ENCODE measurements at places on chromosomes 16 and 17.

DNA sequence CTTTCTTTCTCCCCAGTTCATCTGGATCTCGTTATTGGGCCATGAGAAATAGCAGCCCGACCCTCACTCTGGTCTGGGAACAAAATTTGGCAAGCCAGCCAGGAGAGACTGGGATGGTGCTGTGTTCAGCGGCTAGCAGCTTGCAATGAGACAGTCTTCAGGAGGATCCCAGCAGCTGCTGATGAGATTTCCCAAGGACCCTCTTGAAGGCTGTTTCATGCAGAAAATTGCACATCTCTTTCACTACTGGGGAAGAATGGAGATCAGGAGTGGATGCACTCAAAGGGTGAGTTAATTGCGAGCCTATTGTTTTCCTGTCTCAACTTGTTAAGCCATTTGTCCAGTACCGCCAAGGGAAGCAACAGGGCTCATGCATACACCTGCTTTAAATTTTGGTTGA, 5.5 kb upstream of the COIL start:
- DNase-seq: no peak

DNA sequence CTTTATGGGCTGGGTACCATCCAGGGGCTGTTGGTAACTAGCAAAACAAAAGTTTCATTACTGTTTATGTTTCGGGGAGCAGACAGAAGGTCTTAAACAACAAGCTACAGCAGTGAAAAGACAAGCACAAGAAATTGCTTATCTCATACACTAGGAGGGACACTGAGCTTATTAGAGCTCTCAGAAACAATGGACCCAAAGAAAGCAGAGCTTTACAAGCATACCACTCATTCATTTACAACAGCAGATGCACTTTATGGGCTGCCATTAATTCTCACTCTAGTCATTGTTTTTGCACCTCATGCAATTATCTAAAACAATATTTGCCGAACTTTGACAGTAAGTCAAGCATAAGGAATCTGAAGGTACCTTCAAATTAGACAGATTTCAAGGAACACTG, 10.0 kb downstream of the KRT16 start:
- no peak for DNase-seq

DNA sequence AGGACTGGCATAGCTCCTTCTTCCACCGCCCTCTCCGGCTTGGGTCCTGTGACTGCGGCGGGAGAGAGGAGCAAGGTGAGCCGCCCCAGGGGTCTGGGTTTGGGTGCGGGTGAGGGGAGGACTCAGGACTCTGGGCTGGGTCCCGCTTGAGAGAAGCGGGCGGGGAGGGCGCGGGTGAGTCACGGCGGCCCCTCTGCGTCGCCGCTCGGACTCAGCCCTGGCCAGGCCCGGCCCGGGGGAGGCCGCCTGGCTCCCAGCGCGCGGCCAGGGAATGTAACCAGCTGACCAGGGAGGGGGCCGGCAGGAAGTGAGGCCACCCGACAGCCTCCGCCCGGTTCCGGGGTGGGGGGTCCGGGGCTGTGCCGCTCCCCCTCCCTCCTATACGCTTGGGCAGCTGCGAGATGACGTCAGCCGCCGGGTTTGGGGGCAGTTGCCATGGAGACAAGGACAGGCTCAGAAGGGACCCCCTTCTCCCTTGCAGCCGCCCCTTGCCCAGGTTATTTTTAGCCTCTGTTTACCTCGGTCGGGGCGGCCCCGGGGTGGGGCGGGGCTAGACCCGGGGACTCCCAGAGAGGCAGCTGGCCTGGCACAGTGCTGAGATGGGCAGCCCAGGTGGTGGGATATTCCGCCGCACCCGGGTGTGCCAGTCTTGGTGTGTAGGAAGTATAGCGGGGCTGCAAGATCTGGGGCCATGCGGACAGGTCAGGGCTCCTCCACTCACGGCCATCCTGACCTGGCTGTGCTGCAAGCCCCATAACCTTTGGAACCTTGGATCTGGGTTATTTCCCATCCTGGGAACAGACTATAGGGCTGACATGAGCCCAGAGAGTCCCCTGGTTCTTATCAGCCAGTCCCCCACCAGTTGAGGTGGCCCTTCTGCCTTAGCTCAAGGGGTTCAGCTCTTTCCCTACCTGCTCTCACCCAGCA, 1.6 kb downstream of the RIPOR1 start:
- DNase-seq: no peak

- DNase-seq: no peak
Measured at GRCh38 chr17:76154936-76155845, 14.1 kb upstream of the FOXJ1 start.

- no peak for DNase-seq
Measured at GRCh38 chr16:63244631-63245030, 1208.4 kb upstream of the CDH8 start.

- no peak for DNase-seq
Measured at GRCh38 chr17:41347869-41348760, 2.5 kb downstream of the KRT33A start.

- no peak for DNase-seq
Measured at GRCh38 chr16:57146735-57147134, 39.1 kb downstream of the PSME3IP1 start.

DNA sequence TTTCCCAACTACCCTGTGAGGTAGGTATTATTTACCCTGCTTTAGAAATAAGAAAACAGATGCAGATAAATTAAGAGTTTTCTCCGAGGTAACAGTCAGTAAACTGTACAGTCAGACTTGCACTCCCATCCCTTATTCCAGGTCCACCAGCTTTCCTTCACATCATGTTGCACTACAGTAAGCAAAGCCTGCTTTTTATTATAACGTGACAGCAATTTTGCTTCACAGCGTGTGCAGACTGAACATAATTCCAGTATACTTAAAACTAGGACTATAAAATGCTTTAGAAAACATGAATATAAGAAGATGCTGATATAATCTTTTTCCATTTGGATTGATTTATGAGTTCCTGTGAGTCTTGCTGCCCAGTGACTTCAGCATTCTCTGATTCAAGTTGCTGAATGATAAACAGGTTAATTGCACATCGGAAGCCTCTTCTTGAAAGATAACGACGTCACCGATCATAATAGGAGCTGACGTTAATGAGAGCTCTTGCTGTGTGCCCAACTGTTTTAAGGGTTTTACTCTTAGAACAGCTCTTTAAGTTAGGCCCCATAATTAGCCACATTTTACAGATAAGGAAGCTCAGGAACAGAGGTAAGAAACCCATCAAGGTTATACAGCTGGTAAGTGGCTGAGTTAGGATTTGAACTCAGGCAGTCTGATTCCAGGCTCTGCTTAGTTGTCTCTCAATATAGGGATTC, 1.4 kb downstream of the LIG3 start:
- DNase-seq: no peak

DNA sequence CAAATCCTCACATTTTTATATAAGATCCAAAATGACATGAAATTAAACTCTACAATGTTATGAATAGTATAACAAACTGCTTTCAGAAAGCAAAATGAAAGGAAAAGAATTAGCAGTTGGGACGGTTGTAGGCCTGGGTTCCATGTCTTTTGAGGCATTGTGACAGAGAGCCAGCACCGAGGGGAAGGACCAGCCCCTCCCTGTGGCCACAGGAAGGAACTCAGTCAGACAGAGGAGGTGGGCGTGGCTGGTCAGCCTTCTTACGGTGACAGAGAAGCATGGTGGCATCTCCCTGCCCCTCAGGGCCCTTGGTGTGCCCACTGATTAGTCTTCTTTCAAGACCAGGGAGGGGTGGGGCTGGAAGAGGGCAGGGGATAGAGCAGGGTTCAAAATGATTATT, 5.7 kb downstream of the ZNF319 start:
- DNase-seq: no peak

GRCh38 chr17:74840989-74841666, 18.6 kb downstream of the GRIN2C start:
- no peak for DNase-seq

DNA sequence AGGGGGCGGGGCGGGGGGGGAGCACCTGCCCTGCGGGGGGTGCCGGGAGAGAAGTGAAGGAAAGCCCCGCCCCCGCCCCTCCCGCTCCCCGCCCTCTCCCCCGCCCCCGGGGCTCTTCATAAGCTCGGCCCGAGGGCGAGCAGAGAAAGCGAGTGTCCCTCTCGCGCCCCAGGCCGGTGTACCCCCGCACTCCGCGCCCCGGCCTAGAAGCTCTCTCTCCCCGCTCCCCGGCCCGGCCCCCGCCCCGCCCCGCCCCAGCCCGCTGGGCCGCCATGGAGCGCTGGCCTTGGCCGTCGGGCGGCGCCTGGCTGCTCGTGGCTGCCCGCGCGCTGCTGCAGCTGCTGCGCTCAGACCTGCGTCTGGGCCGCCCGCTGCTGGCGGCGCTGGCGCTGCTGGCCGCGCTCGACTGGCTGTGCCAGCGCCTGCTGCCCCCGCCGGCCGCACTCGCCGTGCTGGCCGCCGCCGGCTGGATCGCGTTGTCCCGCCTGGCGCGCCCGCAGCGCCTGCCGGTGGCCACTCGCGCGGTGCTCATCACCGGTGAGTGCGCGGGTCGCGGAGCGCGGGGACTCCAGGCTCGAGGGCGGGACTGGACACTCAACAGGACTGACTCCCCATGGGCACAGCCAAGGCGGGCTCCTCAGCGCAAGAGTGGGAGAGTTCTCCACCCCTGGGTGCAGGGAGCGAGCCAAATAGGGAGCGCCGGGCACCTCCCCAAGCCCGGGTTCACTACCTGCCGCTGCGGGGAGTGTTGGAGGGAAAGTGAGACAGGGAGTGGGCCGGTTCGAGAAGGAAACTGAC, at the start of gene HSD11B2:
Gene HSD11B2 (plus strand): TSS at position 145 of the 798 bp plus-strand sequence. CDS start 128 bp downstream, at position 273.
- DNase-seq: no peak

DNA sequence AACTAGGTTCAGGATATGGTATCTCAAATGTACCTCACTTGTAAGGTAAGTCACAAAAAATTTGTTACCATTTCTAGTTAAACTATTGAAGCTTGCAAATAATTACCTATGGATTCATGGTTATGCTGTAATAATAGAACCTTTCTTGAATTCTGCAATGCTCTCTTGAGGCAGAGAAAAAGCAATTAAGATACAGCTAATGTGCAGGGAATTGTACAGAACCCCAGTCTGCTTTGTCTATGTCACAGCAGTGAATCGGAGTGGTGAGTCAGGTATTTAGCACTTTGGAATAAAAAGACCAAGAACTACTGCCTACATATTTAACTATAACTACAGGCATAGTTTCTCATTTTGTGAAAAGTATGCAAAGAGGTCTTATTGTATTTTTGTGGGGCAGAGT, 228.7 kb upstream of the GOT2 start:
- DNase-seq: no peak

- DNase-seq: no peak
Measured at GRCh38 chr16:57203451-57203850, 17.3 kb downstream of the RSPRY1 start.

DNA sequence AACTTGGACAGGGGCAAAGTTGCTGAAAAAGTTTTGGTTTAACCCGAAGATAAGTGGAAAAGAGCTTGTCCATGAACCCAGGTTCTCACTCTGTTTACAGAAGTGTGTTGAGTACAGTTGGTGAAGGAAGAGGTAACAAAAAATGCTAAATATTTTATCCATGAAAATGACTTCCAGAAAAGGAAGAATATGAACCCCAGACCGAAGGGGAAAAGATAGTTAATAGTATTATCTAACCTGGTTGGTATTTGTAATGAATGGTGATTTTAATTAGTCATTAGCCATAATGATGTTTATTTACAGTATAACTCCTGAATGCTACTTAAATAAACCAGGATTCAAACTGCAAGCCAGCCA, 574 bp upstream of the TMEM106A start:
- DNase-seq: no peak
